ENCODE measurements at places on chromosomes 6 and 20.

- no peak for DNase-seq
Observed at GRCh38 chr6:146919017-146919416, 285.2 kb upstream of the STXBP5 start.

DNA sequence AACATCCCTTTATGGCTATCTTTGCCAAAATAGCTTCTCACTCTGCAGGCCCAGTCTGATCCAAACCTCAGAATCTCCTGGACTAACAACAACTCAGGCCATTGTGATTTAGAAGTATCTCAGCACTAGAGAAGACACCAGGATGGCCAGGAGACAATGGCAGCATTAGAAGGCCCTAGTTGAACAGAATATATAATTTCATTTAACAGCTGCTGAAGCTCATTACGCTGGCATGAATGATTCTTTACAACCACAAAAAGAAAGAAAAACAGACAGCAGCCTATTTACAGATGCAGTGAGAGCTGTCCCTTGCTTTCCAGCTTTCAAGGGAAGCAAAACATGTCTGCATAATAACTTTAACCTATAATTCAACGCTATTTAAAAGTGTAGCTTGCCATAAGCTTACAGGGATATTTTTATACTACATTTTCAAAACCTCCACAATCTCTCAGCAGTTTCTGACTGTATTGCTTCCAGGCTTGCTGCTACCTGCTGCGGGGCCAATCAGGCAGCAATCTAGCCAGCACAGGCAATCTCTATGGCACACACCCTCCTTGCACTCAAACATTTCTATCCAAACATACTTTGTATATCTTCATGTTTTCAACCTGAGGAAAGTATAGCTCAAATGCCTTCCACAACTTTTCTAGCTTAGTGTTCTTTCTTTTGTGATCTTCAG lies 107.3 kb downstream of the OGFRL1 start:
- DNase-seq, result no peak

DNA sequence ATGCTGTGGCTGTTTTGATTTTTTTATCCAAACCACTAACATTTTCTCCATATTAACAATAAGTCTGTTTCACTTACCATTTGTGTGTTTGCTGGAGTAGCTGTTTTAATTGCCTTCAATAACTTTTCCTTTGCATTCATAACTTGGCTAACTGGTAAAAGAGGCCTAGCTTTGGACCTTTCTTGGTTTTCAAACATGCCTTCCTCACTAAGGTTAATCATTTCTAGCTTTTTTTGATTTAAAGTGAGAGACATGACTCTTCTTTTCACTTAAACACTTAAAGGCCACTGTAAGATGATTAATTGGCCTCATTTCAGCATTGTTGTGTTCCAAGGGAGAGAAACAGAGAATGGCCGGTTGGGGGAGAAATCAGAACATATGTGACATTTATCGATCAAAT lies 2.9 kb downstream of the WFDC12 start:
- no peak for DNase-seq

GRCh38 chr6:85465762-85466161 lies 15.9 kb downstream of the NT5E start:
- no peak for DNase-seq

GRCh38 chr6:90411292-90411781 lies 114.7 kb upstream of the BACH2 start:
- peak; percentile 83 for DNase-seq

DNA sequence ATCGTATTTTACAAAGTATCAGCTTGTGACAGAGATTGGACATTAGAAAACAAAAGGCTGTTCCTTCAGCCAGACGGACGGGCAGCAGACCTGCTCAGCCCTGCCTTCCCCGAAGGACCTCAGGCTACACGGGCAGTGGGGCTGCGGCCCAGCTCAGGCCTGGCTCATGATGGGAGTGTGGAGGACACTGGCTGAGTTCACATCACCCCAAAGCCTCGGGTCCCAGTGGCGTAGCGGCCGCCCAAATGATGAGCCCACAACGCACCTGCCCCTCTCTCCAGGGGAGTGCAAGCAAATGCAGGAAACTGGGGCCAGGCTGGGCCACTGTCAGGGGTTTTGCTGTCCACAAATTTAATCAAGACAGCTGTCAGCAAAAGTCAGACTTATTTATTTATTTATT lies 356.8 kb downstream of the TAF4 start:
- DNase-seq, result no peak

DNA sequence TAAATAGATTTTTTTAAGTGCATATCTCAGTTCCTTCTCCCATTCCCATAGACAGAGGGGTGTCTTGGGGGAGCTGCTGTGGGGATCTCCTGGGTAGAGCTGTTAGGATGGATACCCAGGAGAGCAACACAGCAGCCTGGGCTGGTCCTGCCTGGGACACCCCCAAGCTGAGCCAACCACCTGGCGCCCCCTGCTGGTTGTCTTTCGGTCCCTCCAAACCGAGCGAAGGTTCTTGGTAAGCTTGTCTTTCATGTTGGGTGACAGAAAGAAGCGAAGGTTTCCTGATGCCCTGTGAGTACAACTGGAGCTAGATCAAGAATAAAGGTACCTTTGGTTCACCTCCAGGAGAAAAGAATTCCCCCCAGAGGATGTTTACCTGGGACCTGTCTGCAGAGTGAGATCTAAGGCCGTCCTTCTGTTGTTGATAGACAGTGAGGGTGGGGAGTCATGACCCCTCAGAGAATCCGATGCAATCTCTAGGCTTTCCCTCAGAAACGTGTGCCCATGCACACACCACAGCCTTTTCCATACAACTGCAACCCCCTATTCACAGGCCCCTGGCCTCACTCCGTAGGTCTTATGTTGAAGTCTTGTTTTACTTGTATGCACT lies 50.8 kb downstream of the SNX9 start:
- DNase-seq, result peak; percentile 94

GRCh38 chr6:161152527-161152862 lies 121.4 kb downstream of the AGPAT4 start:
- no peak for DNase-seq

DNA sequence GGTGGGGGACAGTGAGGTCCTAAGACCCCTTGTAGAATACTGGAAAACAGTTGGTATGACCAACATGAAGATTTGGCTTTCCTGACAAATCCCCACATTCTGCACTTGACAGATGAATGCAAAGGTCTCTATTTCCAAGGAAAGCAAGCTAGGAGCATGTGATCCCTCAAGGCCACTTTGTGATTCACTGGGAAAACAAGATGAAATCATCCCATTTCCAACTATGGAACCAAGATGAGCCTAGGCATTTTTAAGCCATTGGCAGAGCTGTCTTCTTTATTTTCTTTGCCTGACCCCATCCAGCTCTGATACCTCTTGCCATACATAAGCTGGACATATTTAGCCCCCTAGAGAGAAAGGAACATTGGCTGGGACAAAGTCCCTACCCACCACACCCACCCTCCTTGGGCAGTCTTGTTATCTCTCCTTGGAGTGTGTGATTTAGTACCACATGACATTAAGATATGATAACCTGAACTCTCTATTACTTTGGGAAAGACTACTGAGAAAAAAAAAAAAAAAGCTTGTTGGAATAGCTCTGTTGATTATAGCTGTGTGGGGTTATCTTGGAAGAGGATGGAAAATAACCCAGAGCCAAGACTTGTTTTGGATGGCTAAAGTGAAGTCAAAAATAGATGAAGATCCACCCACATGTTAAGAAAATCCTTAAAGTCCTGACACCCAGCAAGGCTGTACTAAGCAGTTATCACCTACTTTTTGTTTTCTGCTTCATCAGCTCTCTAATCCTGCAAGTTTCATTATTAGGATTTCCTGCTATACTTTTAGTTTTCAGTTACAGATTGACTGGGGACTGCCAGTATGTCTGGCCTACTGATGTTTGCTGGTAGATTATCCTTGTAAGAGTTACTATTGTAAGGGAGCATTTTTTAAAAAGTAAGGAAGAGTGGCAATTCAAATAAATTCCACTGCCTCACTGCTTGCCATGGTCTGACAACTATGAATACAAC lies 90.1 kb upstream of the PREP start:
- DNase-seq, result no peak

DNA sequence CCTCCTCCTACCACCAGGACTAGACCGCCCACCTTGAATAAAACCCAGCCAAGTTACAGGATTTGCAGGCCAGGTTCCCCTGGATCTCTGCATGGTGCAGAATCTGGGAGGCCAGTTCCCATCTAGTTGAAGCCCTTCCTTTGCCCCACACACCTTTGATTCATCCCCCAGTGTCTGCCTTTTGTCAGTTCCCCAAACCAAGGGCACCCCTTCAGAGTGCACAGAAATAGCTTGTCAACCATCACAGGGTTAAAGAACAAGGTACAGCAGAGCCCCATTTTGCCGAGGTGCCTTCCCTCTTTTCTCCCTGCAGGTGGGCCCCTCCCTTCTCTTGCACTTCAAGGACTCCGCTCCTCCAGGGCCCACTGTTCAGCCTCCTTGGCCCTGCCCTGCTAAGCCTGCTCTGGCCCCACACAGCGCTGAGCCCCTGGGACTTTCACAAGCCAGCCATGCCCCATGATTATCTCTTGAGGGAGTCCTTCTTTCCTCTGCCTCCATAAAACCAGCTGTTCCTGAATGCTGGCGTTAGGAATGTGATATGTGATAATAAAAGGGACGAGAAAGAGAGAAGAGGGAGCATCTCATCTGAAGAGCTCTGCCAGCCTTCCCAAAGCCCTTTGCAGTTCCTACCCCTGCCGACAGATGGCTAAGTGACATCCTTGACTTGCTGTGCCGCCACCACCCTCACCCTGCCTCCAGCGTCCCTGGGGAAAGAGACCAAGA lies 280.3 kb downstream of the CDC5L start:
- peak; percentile 60 for DNase-seq

DNA sequence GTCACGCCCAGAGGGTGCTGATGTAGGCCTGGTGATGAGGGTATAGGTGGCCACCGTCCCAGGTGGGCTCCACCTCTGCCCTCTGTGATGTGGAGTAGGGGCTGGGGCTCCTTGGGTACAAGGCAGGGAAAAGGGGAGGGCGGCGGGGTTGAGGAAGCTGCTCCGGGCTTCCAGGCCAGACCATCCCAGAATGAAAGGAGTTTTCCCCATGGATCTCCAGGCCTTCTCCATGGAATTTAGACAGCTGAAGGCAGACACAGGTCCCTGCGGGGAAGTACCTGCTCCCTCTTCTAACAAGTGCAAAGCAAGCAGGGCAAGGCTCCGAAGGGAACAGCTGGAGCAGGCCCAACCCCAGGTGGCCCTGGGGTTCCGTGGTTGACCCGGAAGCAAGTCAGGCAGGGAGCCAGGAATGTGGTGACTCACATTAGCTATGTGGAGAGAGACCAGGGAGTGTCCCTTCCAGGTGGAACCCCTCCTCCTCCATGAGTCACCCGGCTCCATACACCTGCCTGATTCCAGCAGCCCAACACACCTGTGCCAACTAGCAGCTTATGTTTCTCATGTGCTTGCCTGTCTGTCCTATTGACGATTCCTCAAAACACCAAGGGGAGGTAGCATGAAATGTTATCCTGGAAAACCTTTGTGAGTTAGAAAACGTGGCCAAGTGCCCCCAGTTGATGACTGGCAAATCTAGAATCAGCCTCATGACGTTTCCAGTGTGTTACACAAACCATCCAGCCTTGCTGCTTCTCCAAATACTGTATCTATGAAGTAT lies 59.7 kb upstream of the SNX9 start:
- no peak for DNase-seq

DNA sequence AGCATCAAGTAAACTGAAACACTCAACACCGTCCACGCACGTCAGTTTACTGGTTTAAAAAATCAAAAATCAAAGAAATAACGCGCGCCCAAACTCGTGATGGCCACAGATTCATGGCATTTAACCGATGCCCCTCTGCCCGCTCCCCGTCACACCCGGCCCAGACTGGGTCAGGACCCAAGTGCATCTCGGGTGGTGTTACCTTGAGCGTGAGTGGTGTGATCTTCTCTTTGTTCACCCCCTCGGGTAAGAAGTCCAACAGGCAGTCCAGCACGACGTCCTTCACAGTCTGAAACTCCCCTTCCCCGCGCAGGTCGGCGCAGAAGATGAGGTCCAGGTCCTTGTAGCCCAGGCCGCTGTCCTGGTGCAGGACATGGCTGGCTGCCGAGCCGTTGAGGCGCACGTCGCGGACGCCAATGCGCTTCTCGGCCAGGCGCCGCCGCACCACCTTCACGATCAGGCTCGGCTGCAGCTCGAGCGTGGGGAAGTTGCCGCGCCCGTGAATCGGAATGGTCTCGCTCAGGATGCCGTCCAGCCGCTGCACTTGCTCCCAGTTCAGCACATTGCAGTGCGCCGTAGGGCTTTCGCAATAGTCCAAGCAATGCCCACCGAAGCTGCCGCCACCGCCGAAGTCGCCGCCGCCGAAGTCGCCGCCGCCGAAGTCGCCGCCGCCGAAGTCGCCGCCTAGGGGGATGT lies 945 bp downstream of the TENT5A start:
- peak; percentile 39 for DNase-seq

DNA sequence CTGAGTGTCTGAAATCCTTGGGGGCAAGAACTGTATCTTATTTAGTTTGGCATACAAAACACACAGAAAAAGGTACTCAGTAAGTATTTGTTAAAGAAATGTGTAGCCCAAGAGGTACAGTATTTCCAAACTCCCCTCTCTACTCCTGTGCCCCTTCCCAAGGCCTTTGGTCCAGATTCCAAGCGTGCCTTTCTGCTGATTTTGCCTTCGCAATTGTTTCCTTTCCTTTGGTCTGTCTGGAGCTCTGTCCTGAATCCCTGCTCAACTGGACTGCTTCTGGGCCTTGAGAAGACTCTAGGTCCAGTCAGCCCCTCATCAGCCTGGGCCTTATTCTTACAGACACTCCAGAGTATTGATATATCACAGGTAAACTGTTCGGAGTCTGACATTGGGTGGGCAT lies 122.2 kb upstream of the SYNCRIP start:
- no peak for DNase-seq

DNA sequence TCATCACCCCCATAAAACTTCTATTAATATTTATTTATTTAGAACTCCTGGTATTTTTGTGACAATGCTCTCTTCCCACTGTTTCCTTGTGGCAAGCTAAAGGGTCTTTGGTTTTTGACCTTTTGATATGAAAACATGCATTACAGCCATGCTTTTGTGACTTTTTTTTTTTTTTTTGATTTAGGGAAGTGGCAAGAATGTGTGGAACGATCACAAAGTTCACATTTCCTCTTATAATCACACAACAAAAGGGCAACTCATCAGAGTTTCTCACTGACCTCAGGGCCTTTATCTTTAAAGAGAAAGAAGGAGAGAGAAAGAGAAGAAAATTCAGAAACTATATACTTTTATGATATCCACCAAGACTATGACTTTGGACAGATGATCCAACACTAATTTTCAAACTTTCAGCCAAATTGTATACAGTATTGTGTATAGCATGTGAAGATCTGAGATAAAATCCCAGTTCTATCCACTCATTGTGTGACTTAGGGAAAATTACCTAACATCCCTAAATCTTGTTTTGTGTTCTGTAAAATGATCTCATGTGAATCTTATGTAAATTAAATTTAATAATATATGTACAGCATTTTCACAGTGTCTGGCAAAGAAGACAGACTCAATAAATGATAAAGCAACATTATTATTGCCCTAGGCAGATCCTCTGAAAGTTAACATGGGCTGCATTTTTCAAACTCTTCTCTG lies 106.8 kb upstream of the MARCKS start:
- no peak for DNase-seq

- no peak for DNase-seq
Observed at GRCh38 chr20:9485614-9486340, 28.6 kb upstream of the LAMP5 start.
